ENCODE measurements at places on chromosomes 12 and 14.
A peak's percentile ranks its signal among the peaks of the same experiment; 100 is the strongest.

DNA sequence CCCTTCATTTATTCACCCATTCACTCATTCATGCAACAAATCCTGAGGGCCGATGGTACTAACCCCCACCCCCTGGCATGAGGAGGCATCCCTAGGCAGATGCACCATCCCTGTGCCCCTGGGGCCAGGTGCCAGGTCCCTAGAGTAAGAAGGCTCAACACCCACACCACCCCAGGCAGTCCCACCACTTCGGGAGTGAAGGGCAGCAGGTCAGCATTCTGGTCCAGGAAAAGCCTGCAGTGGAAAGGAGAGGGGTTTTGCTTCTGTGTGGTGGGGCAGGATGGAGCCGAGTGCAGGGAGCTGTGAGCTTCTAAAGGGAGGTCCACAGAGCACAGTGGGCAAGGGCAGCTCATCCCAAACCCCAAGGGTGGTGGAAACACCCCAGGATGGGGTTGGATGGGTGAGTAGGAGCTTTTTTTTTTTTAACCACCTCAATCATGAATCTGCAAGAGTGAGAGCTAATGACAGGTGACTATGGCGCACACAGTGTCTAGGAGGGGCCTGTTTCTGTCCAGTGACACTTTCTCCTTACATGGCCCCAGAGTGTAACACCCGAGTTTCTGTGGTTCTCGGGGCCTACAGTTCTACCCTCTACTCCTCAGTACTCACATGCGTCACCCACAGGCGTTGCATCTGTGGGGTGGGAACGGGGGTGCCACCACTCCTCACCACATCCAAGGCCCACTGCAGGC lies 414.3 kb downstream of the TMEM121 start:
- DNase-seq: no peak

DNA sequence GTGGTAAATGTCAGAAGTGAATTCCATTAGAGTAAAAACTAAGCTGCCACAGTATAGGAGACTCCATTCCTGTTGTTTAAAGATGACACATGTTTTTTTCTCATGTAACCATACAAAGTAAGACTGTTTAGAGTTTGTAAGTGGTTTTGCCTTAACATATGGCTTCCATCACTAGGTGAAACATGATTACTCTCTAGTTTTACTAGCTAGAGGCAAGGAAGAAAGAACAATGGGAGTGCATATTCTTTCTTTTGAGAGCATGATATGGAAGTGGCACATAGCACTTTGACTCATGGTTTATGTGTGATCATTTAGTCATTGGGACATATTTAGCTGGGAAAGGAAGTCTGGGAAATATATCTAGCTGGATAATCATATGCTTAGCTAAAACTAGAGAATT lies 7.7 kb downstream of the ATF7IP start:
- DNase-seq: peak; percentile 25

- DNase-seq: peak; percentile 14
Measured at GRCh38 chr12:57430112-57430930, 522 bp downstream of the R3HDM2 start.

GRCh38 chr12:46219132-46219876 lies 49.5 kb downstream of the SLC38A1 start:
- DNase-seq: no peak

GRCh38 chr12:10726945-10727344 lies 3.8 kb upstream of the YBX3 start:
- DNase-seq: no peak

GRCh38 chr12:110105986-110106385 lies 18.2 kb upstream of the IFT81 start:
- DNase-seq: no peak

- DNase-seq: no peak
Measured at GRCh38 chr14:92589213-92589852, 75.8 kb downstream of the RIN3 start.
